Endothelial cell of umbilical vein (primary cell): ENCODE measurements at places on chromosomes 5 and 9. TPM values are rescaled to one million over a fixed set of nuclear protein-coding genes. Genes with fewer than 3 reads are reported as not detected.

SLC27A6 gene
- total RNA-seq = 0.18 TPM in 1 of 2 replicates, not detected in the other

NSMF gene
- 43.3 and 45.4 TPM in 2 replicates for total RNA-seq

GDA gene
- total RNA-seq = not detected in 2 replicates

SAXO1 gene
- total RNA-seq = not detected in 2 replicates

MARVELD2 gene
- total RNA-seq = 6.7 and 7.1 TPM in 2 replicates

CER1 gene
- not detected in 2 replicates for total RNA-seq

IFNA2 gene
- not detected in 2 replicates for total RNA-seq

DNA sequence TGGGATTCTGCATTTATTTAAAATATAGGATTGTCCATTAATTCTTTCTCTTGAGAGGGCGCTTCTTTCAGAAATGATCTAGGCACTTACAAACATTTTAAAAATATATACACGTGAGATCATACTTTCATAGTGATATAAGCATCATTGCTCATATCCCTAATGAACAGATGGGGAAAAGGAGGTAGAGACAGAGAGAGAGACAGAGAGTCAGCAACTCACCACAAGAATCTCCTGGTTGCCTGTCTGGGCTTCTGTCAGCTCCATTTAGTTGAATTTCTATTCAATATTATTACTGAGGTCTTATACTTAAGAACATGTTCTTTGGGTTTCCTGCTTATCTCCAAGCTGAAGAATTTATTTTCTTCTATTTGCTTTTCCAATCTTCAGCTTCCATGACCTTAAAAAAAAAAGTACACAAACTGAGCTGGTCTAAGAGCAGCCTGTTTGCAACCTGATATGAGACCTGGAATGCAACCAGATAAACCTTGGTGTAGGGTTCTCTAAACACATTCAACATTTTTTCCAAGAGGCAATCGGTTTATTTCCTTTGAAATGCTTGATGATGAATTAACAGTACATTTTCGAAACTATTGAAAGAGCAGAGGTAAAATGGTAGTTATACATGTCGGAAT lies 51.6 kb upstream of the LIFR start:
- peak; percentile 48 for DNase-seq

DNA sequence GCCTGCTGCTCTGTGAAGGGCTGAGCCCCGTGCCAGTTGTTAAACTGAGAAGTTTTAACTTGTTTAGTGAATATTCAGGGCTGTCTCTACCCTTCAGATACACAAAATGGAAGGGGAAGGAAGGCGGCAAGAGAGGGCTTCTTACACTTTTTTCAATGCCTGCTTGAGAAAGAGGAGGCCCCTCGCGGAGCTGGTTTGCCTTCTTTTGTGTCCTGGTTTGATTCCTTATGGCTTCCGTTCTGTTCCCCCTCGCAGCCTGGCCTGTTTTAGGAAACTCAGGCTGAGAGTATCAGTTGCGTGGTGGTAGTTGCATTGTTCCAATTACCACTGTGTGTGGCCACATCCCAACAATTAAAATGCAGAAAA lies 1.0 kb downstream of the FAM53C start:
- peak; percentile 54 for DNase-seq

DNA sequence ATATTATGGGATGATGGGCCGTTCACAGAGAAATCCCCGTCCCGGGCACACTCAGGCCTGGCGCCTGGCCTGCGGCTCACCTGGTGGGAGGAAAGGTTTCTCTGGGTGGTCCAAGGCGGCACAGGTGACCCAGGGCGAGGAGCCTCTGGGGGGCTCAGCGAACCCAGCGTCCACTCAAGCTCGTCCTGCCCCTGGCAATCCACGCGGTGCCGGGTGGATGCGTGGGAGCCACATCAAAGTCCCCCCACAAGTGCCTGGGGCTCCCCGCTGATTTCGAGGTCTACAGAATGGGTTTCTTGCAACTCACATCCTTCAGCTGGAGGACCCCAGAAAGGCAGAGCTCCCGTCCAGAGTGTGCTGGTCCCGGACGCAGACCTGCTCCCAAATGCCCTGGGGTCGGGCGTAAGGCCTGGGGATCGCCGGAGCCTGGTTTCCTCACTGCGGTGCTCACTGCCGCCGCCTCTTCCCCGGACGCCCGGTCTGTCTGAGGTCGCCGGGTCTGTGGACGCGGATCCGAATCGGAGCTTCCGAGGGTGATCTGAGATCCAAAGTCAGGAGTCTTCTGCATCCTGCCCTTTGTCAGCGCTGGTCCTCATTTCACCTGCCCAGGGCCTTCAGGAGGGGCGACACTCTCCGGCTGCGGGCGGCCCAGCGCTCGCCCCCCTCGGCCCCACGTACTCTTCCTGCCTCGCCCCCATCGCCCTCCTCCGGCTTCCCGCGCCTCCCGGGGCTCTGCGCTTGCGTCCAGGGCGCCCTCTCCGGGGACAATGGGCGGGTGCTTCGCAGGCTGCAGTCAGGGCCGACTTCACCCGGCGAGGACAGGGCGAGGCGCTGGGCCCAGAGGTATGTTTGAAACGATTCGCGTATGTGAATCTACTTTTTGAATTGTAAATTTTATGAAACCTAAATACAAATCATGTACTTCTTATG lies 20.0 kb upstream of the RUFY1 start:
- DNase-seq = peak; percentile 75

GRCh38 chr5:124871303-124871702 lies 124.9 kb upstream of the ZNF608 start:
- peak; percentile 27 for DNase-seq

DNA sequence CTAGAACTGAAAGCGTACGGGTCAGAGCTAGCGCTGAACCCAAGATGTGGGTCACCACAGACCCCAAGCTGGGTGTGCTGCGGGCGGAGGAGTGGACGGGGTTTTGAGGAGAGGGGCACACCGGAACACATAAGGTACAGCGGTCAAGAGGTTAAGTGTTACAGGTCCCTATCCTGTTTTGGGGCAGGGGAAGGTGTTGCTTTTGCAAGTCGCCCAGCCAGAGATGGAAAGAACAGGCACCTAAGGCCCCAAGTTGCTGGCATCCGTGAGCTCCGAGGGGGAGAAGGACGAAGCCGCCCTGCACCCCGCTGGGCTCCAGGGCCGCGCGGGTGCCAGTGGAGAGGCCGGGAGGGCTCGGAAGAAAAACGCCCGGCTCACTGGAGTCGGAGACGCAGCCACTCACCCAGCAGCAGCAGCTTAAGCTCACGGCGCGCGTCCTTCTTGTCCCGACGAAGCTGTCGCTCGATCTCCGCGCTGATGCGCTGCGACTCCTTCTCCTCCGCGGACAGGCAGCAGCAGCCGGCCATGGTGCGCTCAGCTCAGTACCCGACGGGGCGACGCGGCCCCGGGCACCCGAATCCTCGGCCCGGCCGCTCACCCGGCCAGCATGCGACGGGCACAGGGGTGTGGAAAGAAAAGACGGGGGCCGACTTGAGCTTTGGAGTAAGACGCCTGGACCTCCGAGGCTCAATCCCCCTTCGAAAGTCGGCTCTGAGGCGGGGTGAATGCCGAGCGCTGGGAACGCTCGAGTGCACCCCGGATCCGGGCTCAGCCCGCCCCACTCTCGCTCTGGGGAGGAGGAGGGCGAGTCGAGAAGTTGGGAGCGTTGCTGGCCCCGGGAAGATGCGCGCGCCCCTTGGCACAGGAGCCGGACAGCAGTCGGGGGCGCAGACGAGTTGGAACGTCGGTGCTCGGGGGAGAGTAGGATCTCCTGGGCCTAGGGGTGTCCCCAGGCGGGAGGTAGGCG lies 572 bp downstream of the GNA14 start:
- peak; percentile 36 for DNase-seq

GRCh38 chr9:19156026-19156474 lies 28.8 kb upstream of the PLIN2 start:
- DNase-seq = no peak

GRCh38 chr5:136399527-136399926 lies 34.2 kb upstream of the TRPC7 start:
- no peak for DNase-seq

- DNase-seq = no peak
Observed at GRCh38 chr5:115661101-115661500, 35.3 kb upstream of the TMED7 start.

- DNase-seq = peak; percentile 80
Observed at GRCh38 chr5:147391781-147392180, 118.1 kb downstream of the DPYSL3 start.

- DNase-seq = peak; percentile 30
Observed at GRCh38 chr9:111898331-111899096, 1.9 kb downstream of the UGCG start.

DNA sequence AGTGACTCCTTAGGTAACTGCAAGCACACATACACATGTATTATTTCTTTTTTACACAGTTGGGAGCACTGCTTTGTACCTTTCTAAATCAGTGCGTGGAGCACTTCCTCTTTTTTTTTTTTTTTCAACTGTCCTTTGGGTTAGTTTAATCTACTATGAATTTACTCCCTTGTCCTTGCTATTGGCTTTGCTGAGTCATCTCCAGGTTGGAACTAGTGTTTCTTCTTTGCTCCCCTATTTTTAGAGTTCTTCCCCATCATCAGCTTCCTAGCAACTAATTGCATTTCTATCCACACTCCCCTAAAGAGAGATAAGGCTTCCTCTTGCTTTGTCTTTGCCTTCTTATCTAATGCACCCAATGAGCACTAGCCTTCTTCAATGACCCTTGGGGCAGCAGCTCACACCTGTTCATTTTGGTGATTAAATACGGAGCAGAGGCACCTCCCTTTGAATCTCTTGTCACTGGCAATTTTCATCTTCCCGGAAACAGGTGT lies 24.3 kb downstream of the S100Z start:
- no peak for DNase-seq

DNA sequence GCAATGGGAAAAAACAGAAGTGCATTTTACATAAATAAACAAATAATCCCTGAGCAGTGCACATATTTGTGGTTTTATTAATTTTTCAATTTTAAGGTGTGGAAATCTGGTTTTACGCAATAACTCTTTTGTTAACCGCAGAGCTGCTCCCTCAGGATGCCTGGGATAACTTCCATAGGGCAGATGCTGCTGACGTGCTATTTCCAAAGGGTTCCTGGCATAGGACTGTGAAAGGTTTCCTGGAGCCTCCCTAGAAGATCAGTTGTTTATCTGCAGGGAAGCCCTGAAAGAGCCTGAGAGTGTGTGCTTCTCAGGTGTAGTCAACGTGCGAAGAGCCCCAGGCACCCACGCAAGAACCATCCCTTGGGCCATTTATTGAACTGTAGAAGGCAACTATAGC lies 443.5 kb downstream of the PLK2 start:
- no peak for DNase-seq

DNA sequence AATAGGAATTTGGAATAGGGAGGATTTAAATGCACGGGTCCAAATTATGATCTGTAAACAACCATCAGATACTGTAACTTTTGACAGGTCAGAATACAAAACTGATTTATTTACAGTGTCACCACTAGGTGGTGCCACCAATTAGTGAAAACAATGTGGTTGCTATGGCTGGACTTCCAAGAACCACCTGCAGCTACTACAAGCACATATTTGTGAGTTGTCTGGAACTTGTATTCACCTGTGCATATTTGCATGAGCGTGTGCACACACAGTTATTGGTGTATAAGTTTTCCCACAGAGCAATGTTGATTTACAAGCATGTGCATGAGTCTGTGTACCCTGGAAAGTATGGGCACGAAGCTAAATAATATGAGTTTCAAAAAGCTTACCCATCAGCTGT lies 3.0 kb upstream of the HRCT1 start:
- peak; percentile 67 for DNase-seq

DNA sequence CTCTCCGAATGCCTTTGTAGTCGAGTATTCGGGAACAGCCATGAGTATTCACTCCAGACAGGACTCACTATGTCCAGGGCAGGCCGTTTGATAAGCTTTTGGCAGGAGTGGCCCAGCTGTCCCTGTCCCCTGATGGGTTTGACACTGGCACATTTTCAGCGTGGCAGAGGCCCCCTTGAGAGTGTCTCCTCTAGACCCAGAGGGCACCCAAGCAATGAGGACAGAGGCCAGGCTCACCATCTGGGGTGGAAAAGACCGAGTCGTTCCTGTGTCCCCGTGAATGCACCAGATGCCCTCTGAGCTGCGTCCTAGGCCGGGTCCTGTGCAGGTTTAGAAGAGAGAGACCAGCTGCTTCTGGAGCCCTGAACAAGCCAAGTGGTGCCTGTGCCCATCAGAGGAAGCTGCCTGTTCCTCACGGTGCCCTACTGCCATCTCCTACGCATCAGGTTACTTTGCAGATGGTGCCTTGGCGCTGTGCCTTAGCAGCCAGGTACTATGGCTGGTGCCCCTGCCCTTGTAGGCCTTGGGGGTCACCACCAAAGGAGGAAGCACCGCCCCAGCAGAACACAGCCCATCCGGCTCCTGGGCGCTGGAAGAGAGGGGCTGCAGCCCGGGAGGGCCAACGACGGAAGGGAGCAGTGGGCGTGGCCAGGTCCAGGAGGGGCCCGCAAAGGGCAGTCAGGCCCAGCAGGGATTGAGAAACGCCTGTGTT lies 42.4 kb downstream of the LRSAM1 start:
- no peak for DNase-seq

DNA sequence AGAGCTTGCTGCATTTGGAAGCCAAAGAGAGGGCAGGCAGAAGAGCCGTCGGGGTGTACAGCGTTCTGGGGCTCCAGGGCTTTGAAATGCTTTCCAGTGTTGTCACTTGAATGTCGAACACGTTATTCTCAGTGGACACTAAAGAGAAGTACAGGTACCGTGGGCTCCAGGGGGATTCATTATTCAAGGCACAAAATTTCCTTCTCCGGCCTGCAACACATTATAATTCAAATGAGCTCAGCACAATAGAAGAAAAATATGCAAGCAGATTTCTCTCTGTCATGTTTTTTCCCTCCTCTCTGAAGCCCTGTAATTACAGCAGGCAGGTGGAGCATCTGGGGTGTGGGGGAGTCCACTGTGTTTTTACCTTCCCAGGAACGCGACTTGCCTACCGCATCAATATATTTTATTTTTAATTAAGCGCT lies 293.1 kb downstream of the ZSWIM6 start:
- DNase-seq = no peak

DNA sequence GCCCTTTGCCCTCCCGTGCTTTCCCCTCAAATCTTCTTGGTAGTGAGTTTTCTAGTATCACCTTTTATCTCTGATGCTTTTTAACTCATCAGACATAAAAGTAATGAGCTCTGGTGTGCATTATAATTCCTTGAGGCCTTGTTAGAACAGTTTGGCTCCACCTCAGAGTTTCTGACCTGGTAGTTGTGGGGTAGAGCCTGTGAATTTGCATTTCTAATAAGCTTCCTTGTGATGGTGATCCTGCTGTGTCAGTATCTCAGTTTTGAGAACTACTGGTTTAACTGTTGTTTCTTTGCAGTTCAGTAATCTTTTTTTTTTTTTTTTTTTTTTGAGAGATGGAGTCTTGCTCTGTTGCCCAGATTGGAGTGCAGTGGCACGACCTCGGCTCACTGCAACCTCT lies 31.1 kb downstream of the UBE2D2 start:
- no peak for DNase-seq
